ENCODE measurements at places on chromosomes 7 and 10.

DNA sequence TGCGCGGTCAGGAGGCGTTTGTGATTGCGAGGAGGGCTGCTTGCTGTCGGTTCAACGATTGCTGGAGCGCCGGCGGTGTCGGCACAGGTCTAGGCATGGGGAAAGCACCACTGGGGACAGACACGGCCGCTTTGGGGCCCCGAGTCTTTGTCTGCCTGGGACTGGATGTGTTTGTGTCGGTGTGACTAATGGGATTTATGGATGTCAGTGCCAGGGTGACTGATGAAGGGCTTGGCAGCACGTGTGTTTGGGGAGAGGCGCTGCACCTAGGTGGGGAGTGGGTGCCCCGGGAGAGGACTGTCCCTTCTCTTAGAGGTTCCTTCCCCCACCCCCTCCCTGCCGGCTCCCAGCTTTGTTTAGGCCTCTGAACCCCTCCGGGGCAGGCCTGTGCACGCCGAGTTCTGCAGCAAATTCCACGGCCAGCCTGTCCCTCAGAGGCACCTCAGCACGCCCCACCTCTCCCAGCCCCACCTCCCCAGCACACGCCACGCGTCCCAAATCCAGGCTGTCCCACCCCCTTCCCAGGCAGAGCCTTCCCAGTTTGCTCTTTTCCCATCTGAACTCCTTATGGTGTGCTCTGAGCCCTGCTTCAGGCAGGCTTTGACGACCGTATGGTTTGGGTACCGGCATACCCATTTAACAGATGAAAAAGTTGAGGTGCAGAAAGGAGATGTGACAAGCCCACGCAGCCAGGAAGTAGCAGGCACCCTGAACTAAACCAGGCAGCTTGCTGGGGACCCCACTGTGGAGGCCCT lies 6.4 kb upstream of the TNRC18 start:
- peak; percentile 65 for DNase-seq

DNA sequence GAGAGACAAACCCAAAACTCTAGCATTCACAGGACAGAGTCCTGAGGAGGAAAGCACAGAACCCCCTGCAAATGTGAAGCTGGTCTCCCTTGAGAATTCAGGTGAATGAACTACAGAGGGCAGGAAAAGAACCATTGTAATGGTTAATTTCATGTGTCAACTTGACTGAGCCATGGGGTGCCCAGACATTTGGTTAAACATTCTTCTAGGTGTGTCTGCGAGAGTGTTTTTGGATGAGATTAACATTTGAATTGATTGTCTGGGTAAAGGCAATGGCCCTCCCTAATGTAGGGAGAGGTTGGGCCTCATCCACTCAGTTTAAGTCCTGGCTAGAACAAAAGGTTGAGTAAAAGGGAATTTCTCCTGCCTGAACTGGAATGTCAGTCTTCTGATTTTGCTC lies 15.7 kb upstream of the CDK1 start:
- no peak for DNase-seq

- DNase-seq = no peak
Observed at GRCh38 chr10:93752761-93753160, 5.0 kb upstream of the LGI1 start.

DNA sequence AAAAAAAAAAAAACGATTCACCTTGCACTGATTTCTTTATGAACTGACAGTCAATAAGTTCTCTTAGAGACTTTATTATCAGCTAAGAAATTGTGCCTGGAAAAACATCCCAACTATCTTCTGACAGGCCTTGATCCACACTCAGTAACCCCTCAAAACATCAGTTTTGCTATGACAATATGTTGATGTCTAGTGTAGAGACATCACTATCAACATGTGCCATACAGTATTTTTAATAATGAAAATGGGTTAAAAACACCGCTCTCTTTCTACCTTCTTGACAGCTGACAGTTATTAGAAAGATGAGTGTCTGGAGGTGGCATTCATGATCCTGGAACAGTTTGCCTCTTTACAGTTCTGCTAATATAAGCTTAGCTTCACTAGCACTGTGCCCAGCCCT lies 175.8 kb upstream of the TMEM229A start:
- no peak for DNase-seq

- DNase-seq = no peak
Observed at GRCh38 chr10:119633538-119634218, 17.5 kb upstream of the BAG3 start.

DNA sequence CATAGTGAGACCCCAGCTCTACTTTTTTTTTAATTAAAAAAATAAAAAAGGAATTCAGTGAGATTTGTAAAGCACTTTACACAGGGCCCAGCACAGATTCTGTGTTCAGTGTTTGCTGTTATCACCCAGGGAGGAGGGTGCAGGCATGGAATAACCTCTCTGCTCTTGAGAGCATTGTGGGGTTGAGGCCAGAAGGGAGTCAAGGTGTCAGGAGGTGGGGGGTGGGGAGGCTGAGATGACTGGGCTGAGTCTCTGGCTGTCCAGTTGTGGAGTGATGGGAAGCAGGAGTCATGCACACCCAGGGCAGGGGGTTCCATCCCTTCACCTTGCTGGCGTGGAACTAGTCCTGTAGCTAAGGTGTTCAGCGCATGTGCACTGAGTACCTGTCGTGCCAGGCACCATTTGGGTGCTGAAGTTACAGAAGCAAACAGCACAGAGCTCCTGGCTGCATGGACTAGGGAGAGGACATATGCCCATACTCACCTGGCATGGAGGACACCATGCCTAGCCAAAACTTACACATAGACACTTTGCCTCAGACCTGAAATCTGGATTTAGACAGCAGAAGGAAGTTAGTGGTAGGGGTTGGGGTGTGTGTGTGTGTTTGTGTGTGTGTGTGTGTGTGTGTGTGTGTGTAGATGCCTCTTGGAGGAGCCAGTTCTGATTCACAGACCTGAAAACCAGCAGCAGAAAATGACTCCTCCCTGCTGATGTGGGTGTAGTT lies 69.2 kb upstream of the LRRC4 start:
- DNase-seq = no peak

DNA sequence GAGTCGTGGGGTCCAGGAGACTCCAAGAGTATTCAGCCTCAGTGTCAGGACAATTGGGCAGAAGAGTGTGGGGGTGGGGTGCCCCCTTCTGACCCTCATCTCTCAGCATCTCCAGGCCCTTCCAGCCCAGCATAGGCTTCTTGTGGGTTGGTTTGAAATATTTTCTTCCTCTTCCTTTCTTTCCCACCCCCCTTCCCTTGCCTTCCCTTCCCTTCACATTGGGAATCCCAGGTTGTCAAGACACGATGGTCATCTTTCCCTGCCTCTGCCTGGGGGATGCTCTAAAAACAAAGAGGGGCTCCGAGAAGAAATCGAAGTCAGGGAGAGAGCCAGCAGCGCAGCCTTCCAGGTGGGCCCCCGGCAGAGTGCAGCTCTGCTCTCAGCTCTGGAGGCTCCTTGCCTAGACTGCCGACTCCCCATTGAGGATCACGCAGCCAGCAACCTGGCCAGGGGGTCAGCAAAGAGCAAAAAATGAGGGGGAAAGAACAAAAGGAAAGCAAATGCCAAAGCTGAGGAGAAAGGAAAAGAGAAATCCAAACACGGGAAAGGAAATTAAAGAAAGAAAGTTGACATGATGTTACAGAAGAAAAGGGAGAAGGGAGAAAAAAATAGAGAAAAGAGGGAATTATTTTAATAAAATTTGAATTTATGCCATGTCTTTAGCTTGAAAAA lies 1.5 kb downstream of the PAX2 start:
- DNase-seq = no peak

DNA sequence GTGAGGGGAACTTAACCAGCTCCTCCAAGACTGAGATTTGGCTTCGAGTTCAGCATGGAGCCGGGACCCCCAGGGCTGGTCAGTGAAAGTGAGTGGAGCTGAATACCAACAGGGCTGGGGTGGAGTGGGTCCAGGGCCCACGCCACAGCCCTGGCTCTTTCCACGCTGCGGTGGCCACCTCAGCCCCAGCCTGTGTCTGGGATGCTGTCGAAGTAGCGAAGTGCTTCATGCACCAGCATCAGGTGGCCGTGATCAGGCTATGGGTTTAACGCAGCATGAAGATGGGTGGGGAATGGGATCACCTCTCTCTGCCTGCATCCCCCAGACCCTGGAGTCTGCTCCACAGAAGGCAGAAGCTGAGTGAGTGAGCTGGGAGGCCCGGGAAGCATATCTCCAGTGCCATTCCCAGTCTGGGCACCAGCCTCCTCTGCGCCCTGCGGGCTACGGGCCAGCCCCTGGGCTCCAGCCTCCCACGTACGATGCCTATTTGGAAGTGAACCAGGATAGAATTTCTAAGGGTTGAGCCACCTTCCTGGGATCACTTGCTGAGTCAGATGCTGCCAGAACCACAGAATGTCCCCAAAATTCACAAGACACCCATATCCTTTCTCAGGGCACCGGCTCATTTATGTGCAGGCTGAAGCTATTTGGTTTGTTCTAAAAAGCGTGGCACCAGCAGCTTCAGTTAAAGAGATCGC lies 131.1 kb upstream of the CHST15 start:
- DNase-seq = no peak

DNA sequence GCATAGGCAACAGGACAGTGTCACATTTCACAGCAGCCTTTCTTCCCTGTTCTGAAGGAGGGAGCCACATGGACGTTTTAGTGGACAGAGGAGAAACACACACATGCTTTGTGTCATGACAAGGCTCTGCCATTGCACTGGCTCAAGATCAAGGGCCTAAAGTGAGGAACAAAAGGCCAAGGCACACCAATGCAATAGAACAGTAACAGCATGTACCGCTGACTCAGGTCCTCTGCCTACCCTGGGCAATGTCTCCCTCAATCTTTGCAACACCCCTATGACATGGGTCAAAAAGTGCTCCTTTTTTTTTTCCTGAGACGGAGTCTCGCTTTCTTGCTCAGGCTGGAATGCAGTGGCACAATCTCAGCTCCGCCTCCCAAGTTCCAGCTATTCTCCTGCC lies 57.8 kb upstream of the SDK1 start:
- DNase-seq = no peak

DNA sequence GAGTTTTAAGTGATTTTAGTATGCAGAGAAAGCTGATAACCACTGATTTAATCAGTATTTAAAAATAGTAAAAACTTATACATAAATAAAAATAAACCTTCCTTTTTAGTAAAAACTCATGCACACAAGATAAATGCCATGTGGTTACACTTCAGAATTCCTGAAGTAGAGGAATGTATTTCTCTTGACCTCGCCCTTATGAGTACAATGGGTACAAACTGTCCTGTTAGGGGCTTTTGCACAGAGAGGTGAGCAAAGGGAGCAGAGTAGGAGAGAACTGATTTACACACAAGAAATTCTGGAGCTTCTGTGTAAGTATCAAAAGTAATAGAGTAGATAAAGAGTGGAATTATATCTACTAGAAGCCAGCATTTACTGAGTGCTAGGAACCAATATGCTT lies 279.6 kb downstream of the PPP1R3A start:
- no peak for DNase-seq

DNA sequence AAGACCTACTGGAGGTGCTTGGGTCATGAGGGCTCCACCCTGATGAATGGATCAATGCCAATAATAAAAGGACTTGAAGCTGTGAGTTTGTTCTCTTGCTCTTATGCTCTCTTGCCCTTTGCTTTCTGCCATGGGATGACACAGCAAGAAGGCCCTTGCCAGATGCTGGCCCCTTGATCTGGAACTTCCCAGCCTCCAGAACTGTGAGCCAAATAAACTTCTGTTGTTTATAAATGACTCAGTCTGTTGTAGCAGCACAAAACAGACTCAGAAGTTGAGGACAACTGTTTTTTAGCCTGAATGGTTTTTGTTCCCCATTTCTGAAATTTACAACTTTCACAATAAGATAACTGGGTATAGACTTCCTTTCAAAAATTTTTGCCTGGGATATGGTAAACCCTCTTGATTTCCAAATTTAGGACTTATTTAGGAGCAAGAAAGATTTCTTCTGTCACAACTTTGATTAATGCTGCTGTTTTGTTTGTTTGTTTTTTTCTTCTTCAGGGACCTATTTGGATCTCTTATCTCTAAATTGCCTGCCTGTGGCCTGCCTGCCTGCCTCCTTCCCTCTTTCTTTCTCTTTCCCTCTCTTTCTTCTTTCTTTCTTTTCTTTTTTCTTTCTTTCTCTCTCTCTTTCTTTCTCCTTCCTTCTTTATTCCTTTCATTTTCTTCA lies 12.1 kb downstream of the ENTPD1 start:
- no peak for DNase-seq

DNA sequence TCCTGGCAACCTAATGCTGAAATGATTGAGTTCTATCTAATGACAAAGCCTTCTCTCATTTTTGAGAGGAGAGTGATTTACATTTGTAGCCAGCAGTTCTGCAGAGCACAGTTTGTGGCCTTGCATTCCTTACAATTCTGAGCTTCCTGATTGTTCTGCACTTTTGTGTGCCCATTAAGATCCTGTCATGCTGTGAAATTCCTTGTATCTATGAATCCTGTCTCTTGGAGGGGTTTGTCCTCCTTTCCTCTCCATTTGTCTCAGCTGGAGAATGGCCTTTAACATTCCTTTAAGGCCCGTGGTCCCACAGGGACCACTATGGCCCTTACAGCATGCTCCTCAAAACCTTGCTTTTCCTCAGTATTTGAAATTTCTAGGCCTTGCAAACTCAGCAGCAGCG lies 10.4 kb downstream of the KLHL7 start:
- no peak for DNase-seq

- DNase-seq = no peak
Observed at GRCh38 chr10:27542812-27543211, 38.7 kb downstream of the RAB18 start.

DNA sequence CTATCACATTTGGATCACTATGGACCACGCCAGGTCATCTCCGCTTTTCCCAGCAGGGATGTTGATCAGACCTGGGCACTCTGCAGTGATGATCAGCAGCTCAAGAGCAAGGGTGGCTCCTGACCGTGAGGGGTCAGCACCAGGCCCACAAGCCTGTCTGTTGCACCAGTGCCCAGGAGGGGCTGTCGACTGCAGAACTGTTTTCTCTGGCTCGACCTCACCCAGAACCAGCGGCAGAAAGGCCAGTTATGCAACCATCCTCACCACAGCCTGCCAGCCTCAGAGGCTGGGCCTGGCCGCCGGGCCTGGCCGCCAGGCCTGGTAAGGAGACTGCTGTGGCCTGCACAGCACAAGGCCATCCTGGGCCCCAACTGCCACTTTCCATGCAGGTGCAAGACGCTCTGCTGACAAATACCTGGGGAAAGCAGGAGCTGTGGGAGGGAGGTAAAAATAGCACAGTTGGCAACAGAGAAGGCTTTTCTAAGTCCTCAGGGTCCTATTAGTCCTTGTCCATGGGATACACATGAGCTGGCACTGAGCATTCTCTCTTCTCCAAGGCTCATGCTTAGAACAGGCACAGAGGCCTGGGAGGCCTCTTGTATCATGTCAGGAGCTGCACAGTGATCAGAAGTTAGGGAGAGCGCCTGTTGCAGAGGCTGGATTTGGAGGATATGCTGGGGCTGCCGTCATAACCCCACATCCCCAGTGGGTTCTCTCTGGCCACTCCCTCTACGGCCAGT lies 17.5 kb downstream of the KCNMA1 start:
- no peak for DNase-seq

- DNase-seq = no peak
Observed at GRCh38 chr7:151796091-151796870, 80.6 kb downstream of the PRKAG2 start.
